ENCODE measurements at places on chromosomes 7 and 10.

DNA sequence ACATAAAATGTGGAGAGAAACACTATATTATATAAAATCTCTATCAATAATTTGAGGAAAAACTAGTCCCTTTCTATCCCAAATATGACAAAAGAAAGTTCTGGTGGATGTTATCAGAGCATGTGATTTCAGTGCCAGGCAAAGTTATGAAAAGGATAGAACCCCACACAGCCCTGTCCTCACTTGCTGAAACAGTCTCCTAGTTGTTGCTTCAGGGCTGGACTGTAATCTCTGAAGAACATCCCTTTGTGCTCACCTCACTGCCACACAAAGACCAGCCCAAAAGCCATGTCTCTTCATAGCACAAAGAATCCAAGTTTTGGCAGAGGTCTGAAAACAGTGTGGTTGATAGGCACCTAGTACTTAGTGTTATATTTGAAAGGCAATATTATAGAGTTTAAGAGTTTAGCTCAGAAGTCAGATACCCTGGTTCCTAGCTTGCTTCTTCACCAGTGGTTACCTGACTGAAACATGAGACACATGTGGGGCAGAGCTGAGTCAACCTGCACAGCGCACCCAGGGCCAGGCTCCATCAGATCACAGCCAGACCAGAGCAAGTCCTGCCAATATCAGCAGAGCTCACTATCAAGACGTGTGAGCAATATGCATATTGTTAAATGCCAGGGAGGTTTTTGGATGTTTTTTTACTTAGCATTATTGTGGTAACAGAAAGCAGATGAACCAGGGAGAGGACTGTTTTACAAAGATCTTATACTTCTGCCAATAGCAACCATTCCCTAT, 25.0 kb downstream of the CYP3A7 start:
- no peak for DNase-seq

DNA sequence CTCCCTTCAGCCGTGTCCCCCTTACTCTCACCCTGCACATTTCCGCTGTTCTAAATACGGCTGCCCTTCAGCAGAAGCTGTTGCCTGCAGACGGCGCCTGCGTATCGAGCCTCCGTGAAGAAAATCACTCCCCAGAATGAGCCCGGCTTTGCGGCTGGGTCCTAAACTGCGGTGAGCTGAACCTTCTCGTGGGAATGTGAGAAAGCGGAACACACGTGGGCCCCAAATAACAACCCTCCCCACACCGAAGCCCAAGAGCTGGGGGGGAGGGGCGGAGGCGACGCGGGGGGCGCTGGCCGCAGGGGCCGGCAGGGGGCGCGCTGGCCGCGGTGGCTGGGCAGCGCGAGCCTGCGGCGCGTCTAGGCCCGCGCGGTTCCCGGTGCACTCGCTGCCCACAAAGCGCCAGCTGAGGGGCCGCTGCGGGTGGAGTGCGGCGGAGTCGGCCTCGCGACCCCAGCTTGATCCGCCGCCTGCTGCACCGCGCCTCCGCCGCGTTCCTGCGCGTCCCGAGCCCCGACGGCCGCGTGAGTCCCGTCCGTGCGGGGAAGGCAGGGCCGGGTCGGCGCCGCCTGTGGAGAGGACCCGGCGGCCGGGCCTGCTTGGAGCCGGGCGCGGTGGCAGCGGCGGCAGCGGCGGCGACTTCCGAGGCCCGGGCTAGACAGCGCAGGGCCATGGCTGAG, at the start of gene ZNF398:
TSS of gene ZNF398 (plus strand) at position 382 of the 680 bp plus-strand sequence. CDS start at position 672, 290 bp downstream.
- DNase-seq: peak; percentile 38

GRCh38 chr7:7701527-7701926, 16.9 kb downstream of the RPA3 start:
- DNase-seq: no peak

- no peak for DNase-seq
Observed at GRCh38 chr10:58666024-58666423, 153.4 kb downstream of the BICC1 start.

- DNase-seq: no peak
Observed at GRCh38 chr7:73907554-73908122, 46.7 kb downstream of the TMEM270 start.

DNA sequence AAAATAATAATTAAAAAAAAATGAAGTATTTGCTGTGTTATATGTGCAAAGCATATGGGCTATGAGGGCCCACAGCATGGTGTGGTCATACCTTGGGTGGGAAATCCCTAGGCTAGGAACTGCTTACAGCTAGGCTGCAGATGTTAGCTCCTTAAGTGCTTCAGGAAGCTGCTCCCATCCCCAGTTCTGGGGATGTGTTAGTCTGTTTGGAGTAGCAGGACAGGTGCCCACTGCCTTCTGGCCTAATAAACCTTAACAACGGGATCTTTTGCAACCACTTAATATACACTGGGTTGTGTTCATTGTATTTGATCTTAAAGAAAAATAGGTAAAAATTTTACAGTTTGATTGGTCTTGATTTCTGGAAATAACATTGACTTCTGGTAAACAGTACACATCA, 46.3 kb downstream of the HK1 start:
- no peak for DNase-seq
